ENCODE measurements at places on chromosomes 16 and 17. TPM values are rescaled to one million over a fixed set of nuclear protein-coding genes. Genes with fewer than 3 reads are reported as not detected.

- H3K27me3 ChIP-seq: no peaks in the 10 kb centered on the region
- H3K4me1 ChIP-seq: peaks cover 45% of the 10 kb centered on the region
- peak overlapping the region; percentile 47 for H3K27ac ChIP-seq
- H3K4me3 ChIP-seq: peak overlapping the region; percentile 86
Observed at GRCh38 chr17:7352910-7353635, 1.1 kb downstream of the KCTD11 start.

GRCh38 chr17:72575542-72576233 lies 454.9 kb downstream of the SOX9 start:
- H3K27ac ChIP-seq: no peak overlapping the region
- no peak for DNase-seq
- no peaks in the 10 kb centered on the region for H3K36me3 ChIP-seq
- H3K27me3 ChIP-seq: peaks cover 39% of the 10 kb centered on the region
- no peak overlapping the region for H3K4me3 ChIP-seq
- no peaks in the 10 kb centered on the region for H3K4me1 ChIP-seq

- H3K4me1 ChIP-seq: no peaks in the 10 kb centered on the region
- no peaks in the 10 kb centered on the region for H3K27me3 ChIP-seq
- no peak for DNase-seq
- no peaks in the 10 kb centered on the region for H3K36me3 ChIP-seq
- H3K4me3 ChIP-seq: no peak overlapping the region
Observed at GRCh38 chr16:65745201-65745708, 621.2 kb upstream of the CDH5 start.

GRCh38 chr16:70796301-70796700 lies 4.7 kb downstream of the VAC14 start:
- no peak for DNase-seq
- H3K27ac ChIP-seq: no peak overlapping the region
- no peaks in the 10 kb centered on the region for H3K27me3 ChIP-seq
- peaks cover 8% of the 10 kb centered on the region for H3K36me3 ChIP-seq
- H3K4me1 ChIP-seq: peaks cover 42% of the 10 kb centered on the region
- H3K4me3 ChIP-seq: no peak overlapping the region

DNA sequence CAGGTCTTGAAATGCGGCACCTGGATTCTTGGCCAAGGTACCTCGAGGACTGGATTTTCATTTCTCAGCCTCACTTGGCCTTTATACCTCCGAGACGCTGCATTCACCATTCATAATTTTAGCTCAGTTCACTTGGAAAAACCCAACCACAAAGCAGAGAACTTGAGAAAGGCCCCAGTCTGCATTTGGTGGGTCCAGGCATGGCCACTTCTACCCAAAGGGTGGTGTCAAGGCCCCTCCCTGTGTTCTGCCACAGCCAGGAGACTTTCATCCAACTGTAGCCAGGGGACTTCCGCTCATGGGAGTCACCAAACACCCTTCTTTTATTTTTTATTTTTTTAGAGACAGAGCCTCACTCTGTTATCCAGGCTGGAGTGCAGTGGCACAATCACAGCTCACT lies 14.7 kb upstream of the TVP23A start:
- H3K4me1 ChIP-seq: peaks cover 4% of the 10 kb centered on the region
- peaks cover 23% of the 10 kb centered on the region for H3K27me3 ChIP-seq
- H3K27ac ChIP-seq: no peak overlapping the region
- no peak for DNase-seq

- H3K27ac ChIP-seq: peak overlapping the region; percentile 46
- peaks cover 63% of the 10 kb centered on the region for H3K4me1 ChIP-seq
- H3K36me3 ChIP-seq: no peaks in the 10 kb centered on the region
- no peak for DNase-seq
- H3K27me3 ChIP-seq: no peaks in the 10 kb centered on the region
Observed at GRCh38 chr17:40064971-40065768, 2.4 kb downstream of the THRA start.

DNA sequence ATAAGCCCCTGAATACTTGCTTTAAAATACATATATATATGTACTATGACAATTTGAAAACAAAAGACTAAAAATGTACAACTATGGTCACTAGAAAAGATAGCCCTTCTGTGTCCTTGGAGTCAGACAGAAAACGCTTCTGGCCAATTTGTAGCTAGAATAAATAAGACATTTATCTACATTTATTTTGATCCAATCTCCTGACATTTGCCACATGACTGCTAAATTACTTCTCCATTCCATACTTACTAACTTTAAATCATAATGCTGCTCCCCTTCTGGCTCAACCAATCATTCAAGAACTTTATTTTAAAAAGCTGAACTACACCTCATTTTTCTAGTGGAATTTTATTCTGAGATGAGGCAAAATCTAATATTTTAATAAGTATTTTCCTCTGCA lies 65.8 kb downstream of the CYTH1 start:
- H3K4me3 ChIP-seq: peak overlapping the region; percentile 62
- peaks cover 15% of the 10 kb centered on the region for H3K36me3 ChIP-seq
- peak overlapping the region; percentile 76 for H3K27ac ChIP-seq
- no peak for DNase-seq

- H3K4me3 ChIP-seq: peak overlapping the region; percentile 43
- peak overlapping the region; percentile 93 for H3K27ac ChIP-seq
- H3K27me3 ChIP-seq: no peaks in the 10 kb centered on the region
- peaks cover 89% of the 10 kb centered on the region for H3K4me1 ChIP-seq
- DNase-seq: no peak
Observed at GRCh38 chr16:68270353-68270752, 6.0 kb downstream of the SLC7A6 start.

DNA sequence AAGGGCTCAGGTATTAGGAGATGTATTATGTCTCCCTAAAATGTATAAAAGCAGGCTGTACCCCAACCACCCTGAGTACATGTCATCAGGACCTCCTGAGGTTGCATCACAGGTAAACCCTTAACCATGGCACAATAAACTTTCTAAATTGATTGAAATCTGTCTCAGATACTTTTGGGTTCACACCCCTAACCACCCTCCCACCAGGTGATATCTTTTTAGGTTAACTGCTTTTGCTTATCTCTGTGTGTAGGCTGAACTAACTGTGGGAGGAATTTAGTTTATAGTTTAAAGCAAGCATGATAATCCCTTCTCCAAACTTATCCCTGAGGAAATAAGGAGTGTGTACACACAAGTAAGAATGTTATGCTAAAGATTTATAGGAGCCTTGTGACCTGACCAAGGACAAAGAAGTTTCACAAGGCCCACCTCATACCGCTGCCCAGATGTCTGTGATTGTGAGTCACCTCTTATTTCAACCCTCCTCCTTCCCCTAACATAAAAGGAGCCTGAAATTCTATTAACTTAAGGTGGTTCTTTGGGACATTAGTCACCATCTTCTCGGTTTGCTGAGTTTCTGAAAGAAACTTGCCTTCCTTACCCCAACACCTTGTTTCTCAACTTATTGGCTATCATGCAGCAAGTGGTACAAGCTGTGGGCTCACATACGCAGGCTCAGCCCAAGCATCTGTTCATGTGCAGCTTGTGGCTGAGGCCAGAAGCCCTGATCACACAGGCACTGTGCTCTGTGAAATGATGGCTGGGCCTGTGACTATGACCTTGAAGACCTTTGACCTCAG lies 11.3 kb downstream of the PRSS22 start:
- H3K4me1 ChIP-seq: peaks cover 19% of the 10 kb centered on the region
- no peak overlapping the region for H3K4me3 ChIP-seq
- DNase-seq: no peak
- H3K27ac ChIP-seq: peak overlapping the region; percentile 73

DNA sequence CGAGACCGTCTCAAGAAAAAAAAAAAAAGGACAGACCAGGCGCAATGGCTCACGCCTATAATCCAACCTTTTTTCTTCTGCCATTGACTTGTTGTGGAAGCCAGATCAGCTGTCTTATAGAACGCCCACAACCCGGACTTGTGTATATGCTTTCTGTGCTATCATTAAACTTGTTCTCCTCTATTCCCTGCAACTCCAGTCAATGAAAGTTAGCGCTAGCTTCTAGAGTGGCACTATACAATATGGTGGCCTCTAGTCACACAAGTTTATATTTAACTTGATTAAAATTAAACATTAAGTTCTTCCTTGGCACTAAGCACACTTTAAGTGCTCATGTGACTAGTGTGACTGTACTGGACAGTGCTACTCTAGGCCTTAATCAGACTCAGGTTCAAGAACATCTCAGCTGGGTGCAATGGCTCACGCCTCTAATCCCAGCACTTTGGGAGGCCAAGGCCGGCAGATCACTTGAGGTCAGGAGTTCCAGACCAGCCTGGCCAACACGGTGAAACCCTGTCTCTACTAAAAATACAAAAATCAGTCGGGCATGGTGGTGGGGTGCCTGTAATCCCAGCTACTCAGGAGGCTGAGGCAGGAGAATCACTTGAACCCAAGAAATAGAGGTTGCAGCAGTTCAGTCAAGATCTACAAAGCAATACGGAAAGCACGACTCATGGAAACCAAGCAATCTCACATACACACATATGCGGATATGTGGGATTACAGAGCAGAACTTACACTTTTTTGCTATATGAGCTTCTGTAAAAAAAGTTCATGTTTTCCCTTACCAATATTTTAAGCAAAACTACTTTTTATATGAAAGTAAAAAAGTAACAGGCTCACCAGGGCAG lies 18.8 kb upstream of the GLG1 start:
- no peak overlapping the region for H3K4me3 ChIP-seq
- peak overlapping the region; percentile 84 for H3K27ac ChIP-seq
- no peak for DNase-seq
- H3K4me1 ChIP-seq: peaks cover 38% of the 10 kb centered on the region
- H3K27me3 ChIP-seq: no peaks in the 10 kb centered on the region

DNA sequence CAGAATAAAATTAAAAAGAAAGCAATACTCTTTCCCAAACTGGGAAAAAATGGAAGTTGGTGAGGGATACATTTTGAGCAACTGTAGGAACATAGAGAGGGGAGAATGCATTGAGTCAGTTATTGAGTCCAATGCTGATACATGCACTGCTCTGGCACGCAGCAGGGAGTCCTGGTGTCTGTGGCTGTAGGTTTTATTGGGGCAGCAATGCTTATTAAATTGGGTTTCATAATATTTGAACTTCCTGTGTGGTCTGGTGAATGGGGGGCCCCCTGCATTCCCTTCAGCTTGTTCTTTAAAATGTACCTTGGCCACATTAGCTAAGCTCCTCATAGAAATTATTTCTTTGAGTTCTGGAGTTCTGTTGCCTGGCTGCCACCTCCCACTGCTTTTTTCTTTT lies 125.2 kb upstream of the ELAC2 start:
- no peak overlapping the region for H3K4me3 ChIP-seq
- H3K27me3 ChIP-seq: peaks cover 3% of the 10 kb centered on the region
- no peak for DNase-seq

DNA sequence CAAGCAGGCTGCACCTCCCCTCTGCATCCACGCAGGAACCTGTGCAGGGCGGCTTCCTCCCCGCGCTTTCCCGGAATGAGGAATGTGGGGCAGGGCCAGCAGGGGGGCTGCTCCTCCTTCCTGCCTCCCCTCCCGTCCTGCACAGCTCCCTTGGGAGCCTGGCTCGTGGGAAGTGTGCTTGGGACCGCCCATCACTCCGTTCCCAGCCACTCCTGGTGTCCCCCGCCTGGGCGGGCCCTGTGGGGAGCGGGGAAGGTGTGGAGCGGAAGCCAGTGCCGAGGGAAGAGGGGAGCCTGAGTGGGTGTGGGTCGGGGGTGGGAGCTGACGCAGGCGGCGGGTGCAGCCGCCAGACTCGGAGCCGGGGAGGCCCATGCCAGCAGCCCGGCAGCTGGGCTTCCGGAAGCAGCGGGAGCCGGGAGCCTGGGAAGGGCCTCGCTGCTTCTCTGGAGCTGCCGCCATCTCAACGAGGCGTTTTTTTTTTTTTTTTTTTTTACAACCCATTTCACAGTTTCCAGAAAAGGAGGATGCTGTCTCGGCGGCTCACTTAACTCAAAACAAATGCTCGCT lies 24.1 kb downstream of the BAHCC1 start:
- no peaks in the 10 kb centered on the region for H3K4me1 ChIP-seq
- no peak overlapping the region for H3K27ac ChIP-seq
- no peaks in the 10 kb centered on the region for H3K27me3 ChIP-seq
- no peak for DNase-seq

- H3K4me1 ChIP-seq: no peaks in the 10 kb centered on the region
- no peaks in the 10 kb centered on the region for H3K36me3 ChIP-seq
- no peak for DNase-seq
- no peak overlapping the region for H3K4me3 ChIP-seq
Observed at GRCh38 chr17:28482551-28483199, 9.2 kb downstream of the SLC13A2 start.

- peaks cover 6% of the 10 kb centered on the region for H3K27me3 ChIP-seq
- no peaks in the 10 kb centered on the region for H3K36me3 ChIP-seq
- peaks cover 13% of the 10 kb centered on the region for H3K4me1 ChIP-seq
- no peak for DNase-seq
- H3K27ac ChIP-seq: no peak overlapping the region
Observed at GRCh38 chr17:45425125-45425983, 7.3 kb downstream of the ARHGAP27 start.

MPV17L gene
- total RNA-seq: 0.20 TPM

CX3CL1 gene
- not detected for total RNA-seq

SLC16A11 gene
- total RNA-seq: 1.8 TPM

SLC52A1 gene
- not detected for total RNA-seq

ZNF597 gene
- 2.7 TPM for total RNA-seq

CCL8 gene
- not detected for total RNA-seq

TMEM238L gene
- total RNA-seq: not detected

Measured in activated naive CD8-positive, alpha-beta T cell treated with anti-CD3 and anti-CD28 coated beads for 36 hours (primary cell).